NCI-H1092 (cell line): ENCODE measurements at places on chromosomes 5 and 9.

DNA sequence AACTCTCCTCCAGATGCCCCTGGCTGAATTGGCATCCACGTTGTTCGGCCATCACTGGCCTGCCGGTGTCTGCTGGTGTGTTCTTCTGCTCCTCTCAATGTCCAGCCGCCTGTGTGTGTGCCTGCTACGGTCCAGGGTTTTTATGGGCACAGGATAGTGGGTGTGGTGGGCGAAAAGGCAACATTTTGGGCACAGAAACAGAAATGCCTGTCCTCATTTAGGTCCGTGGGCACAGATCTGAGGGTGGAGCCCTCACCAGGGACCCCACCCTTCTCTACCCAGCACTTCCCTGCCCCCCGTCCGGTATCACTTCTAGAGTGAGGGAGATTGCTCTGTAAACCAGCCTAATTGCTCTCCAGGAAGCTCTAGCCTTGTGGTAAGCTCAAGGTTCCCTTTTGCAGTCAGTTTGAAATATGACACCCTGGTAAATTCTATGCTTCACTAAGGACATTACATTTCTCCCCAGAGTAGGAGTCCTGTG lies 410.1 kb downstream of the MAT2B start:
- no peak for DNase-seq

DNA sequence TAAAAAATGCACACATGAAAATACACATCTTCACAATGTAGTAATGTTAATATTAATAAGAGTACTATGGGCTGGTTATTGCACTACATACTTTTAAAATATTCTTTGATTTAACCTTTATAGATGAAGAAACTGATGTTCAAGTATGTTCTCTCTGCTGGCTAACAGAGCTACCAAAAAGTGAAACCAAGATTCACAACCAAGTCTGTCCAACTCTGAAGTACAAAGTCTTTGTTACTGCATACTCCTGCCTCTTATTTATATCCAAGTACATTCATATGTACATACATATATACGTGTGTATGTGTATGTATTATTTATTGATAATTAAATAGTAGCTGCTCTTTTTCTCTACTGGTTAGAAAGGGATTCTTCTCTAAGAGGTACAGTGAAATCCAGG lies 325.6 kb downstream of the BNC2 start:
- no peak for DNase-seq

DNA sequence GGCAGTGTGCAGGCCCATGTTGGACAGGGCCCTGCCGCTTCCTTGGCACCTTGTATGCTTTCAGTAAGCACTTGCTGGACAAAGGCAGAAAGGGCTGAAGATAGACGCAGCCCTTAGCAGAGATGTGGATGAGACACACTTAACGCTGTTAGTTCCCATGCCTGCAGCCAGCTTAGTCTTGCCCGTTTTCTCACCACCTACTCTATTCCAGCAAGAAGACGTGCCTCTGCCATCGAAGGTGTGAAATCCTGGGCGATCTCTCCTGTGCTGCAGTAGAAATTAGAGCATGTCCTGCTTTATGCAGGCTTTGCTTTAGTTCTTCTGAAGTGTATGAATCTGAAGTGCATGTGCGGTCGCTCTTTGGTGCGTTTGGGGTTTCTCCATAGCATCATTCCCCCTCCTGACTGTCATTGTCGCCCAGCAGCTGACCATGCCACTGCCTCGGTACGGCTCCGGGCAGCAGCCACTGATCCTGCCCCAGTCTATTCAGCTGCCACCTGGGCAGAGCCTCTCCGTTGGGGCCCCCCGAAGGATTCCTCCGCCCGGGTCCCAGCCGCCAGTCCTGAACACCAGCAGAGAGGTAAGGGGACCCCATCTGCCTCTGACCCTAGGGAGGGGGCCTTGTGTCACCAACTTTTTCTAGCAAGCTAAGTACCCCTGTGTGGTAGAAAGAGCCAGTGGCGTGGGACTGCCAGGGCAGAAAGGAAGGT lies 11.6 kb upstream of the POMT1 start:
- DNase-seq = no peak

- DNase-seq = no peak
These were observed 5.3 kb downstream of the GSN start for GRCh38 chr9:121273064-121273775.

DNA sequence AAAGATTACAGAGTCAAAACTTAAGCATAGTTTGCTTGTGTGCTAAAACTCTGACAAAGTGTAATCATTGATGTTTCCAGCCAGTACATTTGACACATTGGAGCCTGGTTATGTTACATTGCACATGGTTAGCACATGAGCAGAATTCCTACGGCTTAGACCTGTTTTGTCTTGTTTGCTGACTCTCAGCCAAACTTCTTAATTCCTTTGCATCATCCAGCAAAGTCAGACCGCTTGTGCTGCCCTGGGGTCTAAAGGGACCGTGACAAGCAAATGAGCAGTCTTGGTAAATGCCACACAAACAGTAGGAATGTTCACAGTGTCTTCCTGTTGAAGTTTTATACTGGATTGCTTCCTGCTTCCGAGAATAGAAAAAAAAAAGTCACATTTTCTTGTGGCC lies 72.0 kb upstream of the ENTREP1 start:
- no peak for DNase-seq

DNA sequence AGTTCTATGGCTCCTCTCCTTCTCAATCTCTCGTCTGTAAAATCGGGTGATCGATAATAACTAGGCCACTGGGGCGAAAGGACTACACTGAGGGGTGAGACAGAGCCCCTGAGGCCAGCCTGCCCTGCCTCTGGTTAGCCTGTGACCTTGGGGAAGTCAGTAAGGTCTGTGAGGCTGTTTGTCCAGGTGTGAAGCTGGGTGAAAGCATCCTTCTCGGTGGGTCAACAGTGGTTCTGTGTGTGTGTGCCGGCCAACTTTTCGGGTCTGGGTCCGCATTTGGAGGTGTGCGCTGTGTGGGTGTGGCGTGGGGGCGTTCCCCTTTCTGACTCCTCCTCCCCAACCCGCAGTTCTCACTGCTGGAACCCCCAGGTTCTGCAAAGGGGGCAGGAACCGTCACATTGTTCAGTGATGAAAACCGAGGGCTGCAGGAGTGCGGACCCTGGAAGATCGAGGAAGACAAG lies 5.0 kb upstream of the RNF44 start:
- no peak for DNase-seq

DNA sequence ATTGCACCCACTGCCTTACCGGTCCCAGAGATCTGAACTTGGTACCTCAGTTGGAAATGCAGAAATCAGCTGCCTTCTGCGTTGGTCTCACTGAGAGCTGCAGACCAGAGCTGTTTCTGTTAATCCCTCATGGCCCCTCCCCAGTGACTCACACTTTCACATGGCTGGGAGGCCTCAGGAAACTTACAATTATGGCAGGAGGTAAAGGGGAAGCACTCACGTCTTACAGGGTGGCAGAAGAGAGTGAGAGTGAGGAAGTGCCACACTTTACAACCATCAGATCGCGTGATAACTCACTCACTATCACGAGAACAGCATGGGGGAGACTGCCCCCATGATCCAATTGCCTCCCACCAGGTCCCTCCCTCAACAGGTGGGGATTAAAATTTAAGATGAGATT lies 648.5 kb downstream of the MTRR start:
- DNase-seq = no peak

- DNase-seq = no peak
These were observed 98.9 kb upstream of the PHYKPL start for GRCh38 chr5:178331491-178331996.

DNA sequence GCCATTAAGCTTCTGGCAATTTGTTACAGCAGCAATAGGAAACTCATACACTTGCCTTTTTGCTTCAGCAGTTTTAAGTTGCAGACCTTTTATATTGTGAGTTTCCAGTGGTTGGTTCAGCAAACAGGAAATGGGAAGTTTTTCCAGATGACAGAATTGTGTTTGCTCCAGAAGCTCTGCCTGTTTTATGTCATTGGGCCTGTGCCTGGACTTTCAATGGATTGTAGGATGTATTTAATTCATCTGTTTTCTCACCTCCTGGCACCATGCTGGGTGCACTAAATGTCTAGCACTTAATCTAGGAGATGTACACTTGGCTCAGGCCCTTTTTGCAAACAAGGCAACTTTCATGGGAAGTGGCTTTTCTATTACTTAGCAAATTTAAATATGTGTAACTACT lies 100.4 kb upstream of the CLINT1 start:
- no peak for DNase-seq

GRCh38 chr5:148965511-148966265 lies 97.2 kb downstream of the SH3TC2 start:
- no peak for DNase-seq

DNA sequence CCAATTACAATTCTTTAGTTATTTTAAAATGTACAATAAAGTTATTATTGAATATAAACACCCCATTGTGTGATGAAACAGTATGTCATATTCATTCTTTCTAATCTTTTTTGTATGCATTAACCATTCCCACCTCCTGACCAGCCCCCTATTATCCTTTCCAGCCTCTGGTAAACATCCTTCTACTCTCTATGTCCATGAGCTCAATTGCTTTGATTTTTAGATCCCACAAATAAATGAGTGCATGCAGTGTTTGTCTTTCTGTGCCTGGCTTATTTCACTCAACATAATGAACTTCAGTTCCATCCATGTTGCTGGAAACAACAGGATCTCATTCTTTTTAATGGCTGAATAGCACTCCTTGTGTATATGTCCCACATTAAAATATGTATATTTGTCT lies 1858.9 kb upstream of the C9orf72 start:
- DNase-seq = no peak

DNA sequence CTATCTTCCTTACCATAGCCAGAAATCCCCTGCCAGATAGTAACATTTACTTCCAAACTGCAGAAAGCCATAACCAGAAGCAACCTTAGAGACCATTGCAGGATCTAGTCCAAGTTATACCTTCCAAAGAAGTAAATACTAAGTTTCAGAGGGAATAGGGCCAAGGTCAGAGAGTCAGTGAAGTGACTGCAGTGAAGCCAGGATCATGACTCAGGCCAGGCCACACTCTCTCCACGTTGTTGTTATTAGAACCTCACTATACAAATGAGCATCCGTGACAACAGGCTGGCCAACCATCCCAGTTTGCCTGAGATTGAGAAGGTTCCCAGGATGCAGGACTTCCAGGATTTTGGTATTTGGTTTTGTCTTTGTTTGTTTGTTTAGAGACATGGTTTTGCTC lies 11.3 kb downstream of the ERAP1 start:
- DNase-seq = no peak

GRCh38 chr5:98773464-98774191 lies at the start of gene RGMB:
TSS of gene RGMB (plus strand) at chr5:98773663. CDS start at chr5:98774071, 408 bp downstream.
- DNase-seq = peak; percentile 93

DNA sequence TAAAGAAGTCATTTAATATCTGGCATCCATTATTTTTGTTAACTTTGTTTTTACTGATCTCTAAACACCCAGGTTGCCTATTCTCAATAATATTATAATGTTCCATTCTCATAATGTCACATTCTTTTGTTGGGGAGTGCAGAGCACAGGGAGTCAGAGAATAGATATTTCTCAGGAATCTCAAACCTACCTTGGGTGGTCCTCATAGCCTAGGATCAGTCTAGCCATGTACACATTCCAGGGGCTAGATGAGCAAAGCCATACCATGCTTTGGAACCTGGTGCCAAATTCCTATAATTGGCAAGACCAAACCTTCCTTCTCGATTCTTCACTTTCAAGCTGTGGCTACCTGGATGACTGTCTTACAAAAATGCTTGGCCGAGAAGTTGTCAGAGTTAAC lies 1124.7 kb upstream of the WWC1 start:
- no peak for DNase-seq

DNA sequence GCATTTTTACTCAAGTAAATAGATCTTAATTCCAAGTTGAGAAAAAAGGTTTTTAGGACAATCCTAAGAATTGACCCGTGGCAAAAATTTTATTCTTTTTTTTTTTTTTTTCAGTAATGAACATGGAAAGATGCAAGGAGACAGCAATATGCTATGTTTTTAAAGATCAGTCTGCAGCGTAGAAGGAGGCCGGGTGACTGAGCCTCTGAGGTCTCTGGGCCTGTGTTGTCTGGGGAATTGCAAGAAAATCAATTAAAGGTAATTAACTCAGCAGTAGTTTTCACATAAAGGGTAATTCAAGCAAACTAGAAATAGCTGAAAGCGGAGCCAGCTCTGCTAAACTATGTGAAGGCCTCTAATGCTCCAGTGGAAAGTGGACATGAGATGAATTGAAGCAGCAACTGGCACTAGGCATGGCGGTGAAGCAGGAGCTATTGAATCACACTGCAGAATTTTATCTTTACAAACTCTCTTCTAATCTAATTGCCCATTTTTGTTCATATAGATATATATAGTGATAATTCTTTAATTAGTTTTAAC lies 285.2 kb upstream of the ITGA1 start:
- DNase-seq = no peak

- no peak for DNase-seq
These were observed 2.4 kb downstream of the BICD2 start for GRCh38 chr9:92762196-92762595.

DNA sequence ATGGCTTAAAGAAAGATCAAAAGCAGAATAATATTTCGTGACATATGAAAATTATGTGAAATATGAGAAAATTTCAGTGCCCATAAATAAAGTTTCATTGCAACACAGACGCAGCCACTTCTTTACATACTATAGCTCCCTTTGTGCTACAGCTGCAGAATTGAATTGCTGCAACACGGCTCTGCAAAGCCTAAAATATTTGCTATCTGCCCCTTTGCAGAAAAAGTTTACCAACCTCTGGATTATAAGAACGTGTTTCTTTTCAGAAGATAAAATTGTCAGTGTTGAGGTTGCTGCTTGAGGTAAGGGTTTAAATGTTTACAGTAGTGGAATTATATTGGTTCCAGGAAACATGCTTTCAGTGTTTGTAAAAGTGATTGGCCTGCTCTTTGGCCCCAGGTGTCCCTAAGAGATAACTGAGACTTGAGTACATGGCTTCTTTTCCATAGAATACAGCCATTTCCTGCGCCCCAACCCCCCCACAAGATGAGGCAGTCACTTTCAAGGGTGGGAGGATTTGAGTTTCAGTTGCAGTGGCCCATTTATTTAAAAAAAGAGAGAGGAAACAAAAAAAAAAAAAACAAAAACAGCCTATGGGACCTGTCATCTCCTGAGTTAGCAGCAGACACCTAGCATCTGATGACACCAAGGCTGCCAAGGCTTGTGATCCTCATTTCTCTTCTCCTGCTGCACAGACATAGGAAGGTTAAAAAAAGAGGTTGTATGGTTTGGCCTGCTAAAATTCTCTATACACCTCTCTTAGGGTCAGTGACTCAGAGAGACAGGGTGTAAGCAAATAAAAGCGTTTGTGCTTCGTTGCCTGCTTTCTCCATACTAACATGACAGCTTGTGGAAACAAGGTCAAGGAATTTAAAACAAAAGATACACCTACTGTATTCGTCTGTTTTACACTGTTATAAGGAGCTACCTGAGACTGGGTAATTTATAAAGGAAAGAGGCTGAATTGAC lies 28.0 kb upstream of the HTR4 start:
- no peak for DNase-seq
